ENCODE measurements at places on chromosomes 6 and 20. TPM values are rescaled to one million over a fixed set of nuclear protein-coding genes. Genes with fewer than 3 reads are reported as not detected.

The LINC00237 gene
- total RNA-seq = 0.52 TPM

The GRM1 gene
- total RNA-seq = under 0.01 TPM

The BRPF3 gene
- 12.5 TPM for total RNA-seq

The NCR2 gene
- total RNA-seq = not detected

The GABRR1 gene
- 0.52 TPM for total RNA-seq
